ENCODE measurements at places on chromosomes 13 and 19. TPM values are rescaled to one million over a fixed set of nuclear protein-coding genes. Genes with fewer than 3 reads are reported as not detected.

The ERICH6B gene
- not detected for total RNA-seq

The RBM42 gene
- total RNA-seq = 96.8 TPM

The CLC gene
- total RNA-seq = not detected

The NCAN gene
- total RNA-seq = 13.8 TPM

Data from neural crest cell (in vitro differentiated cells).